ENCODE measurements at places on chromosomes 12 and 14. TPM values are rescaled to one million over a fixed set of nuclear protein-coding genes. Genes with fewer than 3 reads are reported as not detected.

OAS3 gene
- 11.4 TPM for total RNA-seq

NINJ2 gene
- total RNA-seq = not detected

CLEC4E gene
- total RNA-seq = 9.1 TPM

CLECL1 gene
- not detected for total RNA-seq

GLT8D2 gene
- not detected for total RNA-seq

RPL10L gene
- total RNA-seq = not detected

KRT2 gene
- total RNA-seq = not detected

SPTB gene
- total RNA-seq = not detected

GPR65 gene
- total RNA-seq = not detected

KRT72 gene
- not detected for total RNA-seq

SOX5 gene
- total RNA-seq = not detected

PIP4P1 gene
- 36.1 TPM for total RNA-seq

Measured in Caki2 (cell line).